Immature natural killer cell (primary cell): ENCODE measurements at places on chromosomes 11 and 22. TPM values are rescaled to one million over a fixed set of nuclear protein-coding genes. Genes with fewer than 3 reads are reported as not detected.
A peak's percentile ranks its signal among the peaks of the same experiment; 100 is the strongest.

Gene FUT4
- polyA plus RNA-seq = 2.4 TPM

- H3K4me3 ChIP-seq = no peak overlapping the region
- no peak overlapping the region for H3K27ac ChIP-seq
- H3K27me3 ChIP-seq = peaks cover 1% of the 10 kb centered on the region
- no peak for DNase-seq
- no peaks in the 10 kb centered on the region for H3K4me1 ChIP-seq
- no peaks in the 10 kb centered on the region for H3K36me3 ChIP-seq
Observed at GRCh38 chr22:47102648-47103047, 340.2 kb downstream of the TBC1D22A start.

Gene SPDYC
- polyA plus RNA-seq = not detected

DNA sequence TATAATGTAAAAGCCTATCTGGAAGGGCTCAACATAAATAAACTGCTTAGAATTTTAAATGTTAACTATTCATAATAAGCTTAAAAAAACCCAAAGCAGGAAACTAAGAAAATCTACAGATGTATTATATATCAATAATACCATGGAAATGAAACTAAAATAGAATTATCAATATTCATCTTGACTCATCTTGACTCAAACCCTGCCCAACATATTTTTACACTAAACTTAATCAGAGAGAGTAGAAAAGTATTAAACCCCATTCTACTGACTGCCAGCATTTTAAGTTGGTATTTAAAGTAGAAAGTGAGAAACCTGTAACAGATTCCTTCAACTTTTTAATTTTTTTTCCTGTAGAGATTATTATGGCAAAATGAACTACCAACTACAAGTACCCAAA, 149.2 kb downstream of the ENTHD1 start:
- peaks cover 21% of the 10 kb centered on the region for H3K4me1 ChIP-seq
- H3K36me3 ChIP-seq = no peaks in the 10 kb centered on the region
- DNase-seq = no peak
- H3K27me3 ChIP-seq = no peaks in the 10 kb centered on the region
- H3K27ac ChIP-seq = no peak overlapping the region
- no peak overlapping the region for H3K4me3 ChIP-seq

DNA sequence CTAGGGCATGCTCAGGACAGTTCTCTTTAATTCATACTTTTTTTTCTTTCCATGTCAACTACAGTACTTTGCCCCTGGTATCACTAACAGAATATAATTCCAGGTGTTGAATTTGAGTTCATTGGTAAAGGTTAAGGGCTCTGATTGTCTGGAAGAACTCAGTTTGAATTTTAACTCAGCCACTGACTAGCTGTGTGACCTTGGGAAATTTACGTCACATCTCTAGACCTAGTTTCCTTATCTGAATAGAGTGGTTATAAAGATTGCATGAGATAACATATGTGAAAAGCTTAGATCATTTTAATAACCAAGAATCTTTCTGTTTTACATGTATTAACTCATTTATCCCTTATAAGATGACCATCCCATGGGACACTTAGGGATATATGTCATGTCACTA, 15.8 kb upstream of the ZC3H12C start:
- H3K36me3 ChIP-seq = no peaks in the 10 kb centered on the region

Gene OTOG
- polyA plus RNA-seq = not detected

- H3K4me3 ChIP-seq = no peak overlapping the region
- H3K36me3 ChIP-seq = no peaks in the 10 kb centered on the region
Observed at GRCh38 chr11:105219269-105219668, 79.7 kb upstream of the CARD18 start.

GRCh38 chr22:42928969-42929837, 72.1 kb upstream of the ARFGAP3 start:
- peaks cover 4% of the 10 kb centered on the region for H3K36me3 ChIP-seq
- H3K27me3 ChIP-seq = peaks cover 4% of the 10 kb centered on the region
- no peak overlapping the region for H3K4me3 ChIP-seq
- DNase-seq = no peak
- no peak overlapping the region for H3K27ac ChIP-seq

- peaks cover 42% of the 10 kb centered on the region for H3K27me3 ChIP-seq
- H3K4me1 ChIP-seq = peaks cover 20% of the 10 kb centered on the region
- peak overlapping the region; percentile 27 for H3K4me3 ChIP-seq
- H3K27ac ChIP-seq = no peak overlapping the region
- H3K36me3 ChIP-seq = no peaks in the 10 kb centered on the region
- no peak for DNase-seq
Observed at GRCh38 chr11:31819621-31820437, 8.7 kb upstream of the PAX6 start.

Gene CHKA
- 7.5 TPM for polyA plus RNA-seq

DNA sequence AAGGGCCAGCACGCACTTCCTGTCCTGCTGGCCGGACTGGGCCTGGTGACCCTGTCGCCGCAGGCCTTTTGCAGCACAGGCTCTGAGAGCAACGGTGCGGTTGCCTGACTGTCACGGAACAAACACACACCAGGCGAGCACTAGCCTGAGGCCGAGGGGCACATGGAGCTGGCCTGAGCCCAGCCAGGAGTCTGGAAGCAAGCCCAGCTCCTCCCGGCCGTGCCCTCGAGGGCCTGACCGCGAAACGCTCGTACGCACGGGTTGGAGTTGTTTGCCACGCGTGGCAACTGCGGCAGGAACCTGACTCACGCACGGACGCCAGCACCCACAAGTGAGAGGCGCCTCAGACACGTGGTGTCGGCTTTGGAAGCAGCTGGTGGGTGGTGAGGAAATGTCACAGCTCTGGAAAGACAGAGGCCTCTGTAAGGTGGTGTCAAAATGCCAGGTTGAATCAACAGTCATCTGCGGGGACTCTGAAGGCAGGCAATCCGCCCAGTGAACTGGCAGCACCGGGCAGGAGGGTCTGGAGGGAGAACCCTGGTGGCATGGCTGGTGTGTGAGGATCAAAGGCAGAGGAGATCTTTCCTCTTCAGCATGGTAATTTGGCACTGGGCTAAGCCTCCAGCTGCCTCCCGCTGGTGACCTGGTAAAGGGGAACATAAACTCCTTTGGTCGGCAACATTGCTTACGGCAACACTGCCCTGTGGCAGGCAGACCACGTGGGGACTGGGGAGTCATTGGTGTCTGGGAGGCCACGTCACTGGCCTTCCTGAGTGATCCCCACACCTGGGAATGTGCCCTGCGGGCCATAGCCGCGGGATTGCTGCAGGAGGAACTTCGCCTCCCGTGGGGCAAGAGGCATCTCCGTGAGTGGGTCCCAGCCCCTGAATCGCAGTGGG, 15.3 kb upstream of the IL17REL start:
- H3K4me3 ChIP-seq = no peak overlapping the region
- H3K4me1 ChIP-seq = no peaks in the 10 kb centered on the region
- peak; percentile 44 for DNase-seq
- H3K36me3 ChIP-seq = no peaks in the 10 kb centered on the region
- peaks cover 5% of the 10 kb centered on the region for H3K27me3 ChIP-seq

DNA sequence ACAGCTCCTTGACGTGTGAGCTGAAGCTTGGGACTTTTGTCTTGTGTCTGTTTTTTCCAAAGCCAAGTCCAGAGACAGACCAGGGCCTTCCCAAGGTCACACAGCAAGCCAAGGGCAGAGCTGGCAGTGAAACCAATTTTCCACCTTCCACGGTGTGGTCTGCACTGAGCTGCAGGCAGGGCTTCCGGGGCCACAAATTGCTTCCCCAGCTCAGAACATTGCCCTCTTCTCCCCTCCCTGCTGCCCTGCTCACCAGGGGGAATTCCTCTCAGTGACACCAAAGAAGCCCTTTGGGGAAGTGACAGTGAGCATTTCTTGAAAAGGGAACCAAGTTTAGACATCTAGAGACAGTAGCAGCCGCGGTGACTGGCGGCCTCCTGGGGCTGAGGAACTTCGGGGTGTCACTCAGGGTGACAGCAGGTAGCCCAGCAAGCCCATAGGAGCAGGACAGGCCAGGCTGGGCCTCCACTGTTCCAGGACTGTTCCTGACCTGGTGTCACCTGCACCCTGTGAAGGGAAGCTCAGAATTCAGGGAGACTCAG, 9.2 kb downstream of the FXYD2 start:
- no peaks in the 10 kb centered on the region for H3K36me3 ChIP-seq
- H3K4me3 ChIP-seq = peak overlapping the region; percentile 83
- H3K27ac ChIP-seq = peak overlapping the region; percentile 91
- peaks cover 32% of the 10 kb centered on the region for H3K4me1 ChIP-seq
